Hindlimb muscle (tissue), 1 donor: ENCODE measurements at places on chromosomes 7 and 10. TPM values are rescaled to one million over a fixed set of nuclear protein-coding genes. Genes with fewer than 3 reads are reported as not detected.

Gene GHRHR
- 0.58 TPM for polyA plus RNA-seq

Gene PAX4
- not detected for polyA plus RNA-seq

Gene PRF1
- 0.74 TPM for polyA plus RNA-seq

Gene FEZF1
- polyA plus RNA-seq, result 0.12 TPM

GRCh38 chr10:90798482-90798881, 59.4 kb downstream of the HTR7 start:
- DNase-seq, result no peak

DNA sequence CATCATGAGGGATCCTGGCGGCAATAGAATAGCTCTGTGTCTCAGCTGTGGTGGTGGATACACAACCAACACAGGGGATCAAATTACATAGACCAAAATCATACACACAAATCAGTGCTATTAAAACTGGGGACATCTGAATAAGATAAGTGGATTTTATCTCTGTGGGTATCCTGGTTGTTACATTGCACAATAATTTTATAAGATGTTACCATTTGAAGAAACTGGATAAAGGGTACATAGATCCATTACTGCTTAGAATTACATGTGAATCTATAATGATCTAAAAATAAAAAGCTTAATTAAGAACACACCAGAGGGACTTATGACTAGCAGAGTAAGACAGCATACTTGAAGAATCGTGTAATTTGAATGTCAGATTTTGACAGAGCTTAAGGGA, 8.2 kb upstream of the FAM3C start:
- DNase-seq, result no peak

DNA sequence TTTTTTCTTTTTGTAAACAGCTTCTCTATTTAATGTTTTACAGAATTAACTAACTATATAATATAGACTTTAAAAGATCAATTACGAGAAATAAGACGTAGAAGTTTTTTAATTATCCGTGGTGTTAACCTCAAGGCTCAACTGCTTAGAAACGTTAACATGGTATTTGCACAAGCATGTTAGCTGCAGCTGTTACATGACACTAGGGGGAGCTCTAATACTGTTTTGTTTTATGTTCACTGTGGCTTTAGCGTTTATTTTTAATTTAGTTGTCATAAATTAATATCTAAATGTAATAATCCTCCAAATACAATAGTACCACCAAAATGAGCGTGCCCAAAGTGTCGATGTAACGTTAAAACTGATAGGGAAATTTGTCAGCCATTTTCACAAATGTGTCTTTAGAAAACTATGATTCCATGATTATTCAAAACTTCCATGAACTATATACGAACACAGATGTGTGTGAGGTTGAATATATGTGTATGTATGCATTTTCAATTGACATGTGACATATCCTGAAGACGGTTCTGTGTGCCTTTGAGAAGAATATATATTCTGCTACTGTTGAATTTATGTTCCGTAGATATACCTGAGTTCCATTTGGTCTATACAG, 828.8 kb upstream of the MBL2 start:
- DNase-seq, result peak; percentile 8

GRCh38 chr10:129942936-129943715, 20.9 kb downstream of the EBF3 start:
- DNase-seq, result peak; percentile 55

- DNase-seq, result peak; percentile 80
These were observed 12.2 kb downstream of the CPA2 start for GRCh38 chr7:130278860-130279259.

- no peak for DNase-seq
These were observed 307.7 kb upstream of the NFE2L3 start for GRCh38 chr7:25844102-25844870.
